ENCODE measurements at places on chromosomes 12 and 14.

- DNase-seq = no peak
These were observed 11.2 kb upstream of the FKBP11 start for GRCh38 chr12:48936379-48936979.

- no peak for DNase-seq
These were observed 92.9 kb downstream of the ESR2 start for GRCh38 chr14:64201296-64201695.

- no peak for DNase-seq
These were observed 22.3 kb downstream of the GALNT8 start for GRCh38 chr12:4742416-4742970.

GRCh38 chr14:57998766-57999165, 132.9 kb upstream of the SLC35F4 start:
- no peak for DNase-seq

DNA sequence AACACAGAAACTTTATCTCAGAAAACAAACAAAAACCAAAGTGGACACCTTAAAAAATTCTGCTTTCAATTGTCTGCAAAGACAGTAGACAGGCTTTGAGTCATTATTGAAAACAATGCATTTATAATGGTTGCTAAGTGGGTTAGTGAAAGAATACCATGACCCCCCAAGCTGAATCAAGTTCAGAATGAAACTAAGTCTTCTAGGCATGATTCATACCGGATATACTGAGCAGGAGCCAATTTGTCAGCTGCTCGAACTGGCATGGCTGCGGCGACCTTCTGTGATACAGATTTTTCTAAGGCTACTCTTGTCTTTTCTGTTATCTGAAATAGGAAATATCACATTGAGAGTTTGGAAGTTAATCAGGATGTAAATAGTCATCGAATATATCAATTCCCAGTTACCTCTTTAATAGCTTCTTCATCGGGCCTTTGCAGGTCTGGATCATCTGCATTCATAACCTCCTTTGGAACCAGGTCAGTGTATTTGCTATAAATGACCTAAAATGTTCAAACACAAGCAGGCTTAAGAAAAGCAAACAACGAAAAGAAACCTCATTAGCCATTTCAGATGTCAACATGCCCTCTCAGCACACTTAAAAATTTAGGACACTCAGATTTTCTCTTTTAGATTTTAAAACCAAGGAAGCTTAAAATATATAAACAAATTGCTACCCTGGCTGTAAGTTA, 22.3 kb downstream of the SNW1 start:
- DNase-seq = no peak

GRCh38 chr12:19222558-19222957, 93.0 kb downstream of the PLEKHA5 start:
- no peak for DNase-seq

DNA sequence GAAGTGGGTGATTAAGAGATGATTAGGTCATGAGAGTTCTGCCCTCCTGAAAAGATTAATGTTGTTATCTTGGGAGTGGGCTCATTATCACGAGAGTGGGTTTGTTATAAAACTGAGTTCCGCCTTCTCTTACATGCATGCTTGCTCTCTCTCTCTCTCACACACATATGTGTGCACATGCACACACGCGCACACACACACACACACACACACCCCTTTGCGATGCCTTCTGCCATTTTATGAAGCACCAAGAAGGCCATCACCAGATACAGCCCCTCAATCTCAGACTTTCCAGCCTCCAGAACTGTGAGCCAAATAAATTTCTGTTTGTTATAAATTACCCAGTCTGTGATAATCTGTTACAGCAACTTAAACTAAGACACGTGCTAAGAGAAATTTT, 5.7 kb upstream of the SLC41A2 start:
- DNase-seq = no peak

GRCh38 chr12:103331643-103332042, 164.1 kb downstream of the C12orf42 start:
- DNase-seq = no peak

DNA sequence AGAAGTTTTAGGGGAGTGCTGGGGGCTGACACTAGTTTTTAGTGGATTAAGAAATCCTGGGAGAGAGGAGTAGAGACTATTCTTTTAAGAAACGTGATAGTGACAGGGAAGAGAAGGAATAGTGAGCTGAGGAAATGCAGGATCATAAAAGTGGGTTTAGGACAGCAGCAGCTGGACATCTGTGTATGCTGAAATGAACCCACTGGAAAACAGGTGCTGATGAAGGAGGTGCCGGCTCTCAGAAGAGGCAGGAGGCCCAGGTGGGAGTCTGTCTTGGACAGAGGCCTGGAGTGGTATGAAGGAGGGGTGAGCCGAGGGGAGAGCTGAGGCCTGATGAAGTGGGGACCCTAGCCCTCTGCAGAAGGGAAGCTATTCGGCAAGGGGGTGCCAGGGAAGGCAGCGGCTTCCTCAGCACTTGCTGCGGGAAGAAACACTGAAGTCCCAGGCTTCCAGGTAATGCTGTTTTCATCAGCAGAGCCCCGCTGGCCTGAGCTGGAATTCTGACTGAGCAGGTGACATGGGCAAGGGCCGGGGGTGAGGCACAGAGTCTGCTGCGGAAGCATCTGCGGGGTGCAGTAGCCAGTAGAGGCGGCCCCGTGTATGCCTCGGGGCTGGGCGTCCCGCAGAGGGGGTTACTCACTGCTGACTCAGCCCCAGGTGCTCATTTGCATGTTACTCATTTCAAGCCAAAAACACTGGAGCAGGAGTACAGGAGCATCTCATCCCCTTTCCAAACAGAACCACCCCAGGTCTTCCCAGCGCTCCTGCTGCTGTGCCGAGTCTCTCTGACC, 89.7 kb downstream of the TMCC3 start:
- no peak for DNase-seq

Data from NCI-H2081 treated with DMSO at 0.1 percent for 48 hours (cell line).